ENCODE measurements at places on chromosomes 7 and 10. TPM values are rescaled to one million over a fixed set of nuclear protein-coding genes. Genes with fewer than 3 reads are reported as not detected.

The HHEX gene
- total RNA-seq: 0.64 TPM

The ACSM6 gene
- total RNA-seq: not detected

The GSDME gene
- 25.5 TPM for total RNA-seq

The NKX2-3 gene
- 2.5 TPM for total RNA-seq

The SCART1 gene
- total RNA-seq: not detected

The HOXA6 gene
- 0.96 TPM for total RNA-seq

The ZNF117 gene
- 0.81 TPM for total RNA-seq

The CCDC136 gene
- 2.7 TPM for total RNA-seq

The IDE gene
- total RNA-seq: 31.1 TPM

The NME8 gene
- total RNA-seq: not detected

The MARCHF5 gene
- total RNA-seq: 9.4 TPM

The NKX1-2 gene
- not detected for total RNA-seq

The GOLGA7B gene
- total RNA-seq: 5.1 TPM

The OR2A12 gene
- total RNA-seq: not detected
